Stimulated activated CD4-positive, alpha-beta T cell treated with anti-CD3 and anti-CD28 coated beads, Interleukin-1b, Interleukin-23, amount 100 ng/mL, for 1 hour (primary cell): ENCODE measurements at places on chromosomes 7 and 10.

GRCh38 chr10:88281592-88282347 is 301.3 kb downstream of the RNLS start:
- DNase-seq = no peak

DNA sequence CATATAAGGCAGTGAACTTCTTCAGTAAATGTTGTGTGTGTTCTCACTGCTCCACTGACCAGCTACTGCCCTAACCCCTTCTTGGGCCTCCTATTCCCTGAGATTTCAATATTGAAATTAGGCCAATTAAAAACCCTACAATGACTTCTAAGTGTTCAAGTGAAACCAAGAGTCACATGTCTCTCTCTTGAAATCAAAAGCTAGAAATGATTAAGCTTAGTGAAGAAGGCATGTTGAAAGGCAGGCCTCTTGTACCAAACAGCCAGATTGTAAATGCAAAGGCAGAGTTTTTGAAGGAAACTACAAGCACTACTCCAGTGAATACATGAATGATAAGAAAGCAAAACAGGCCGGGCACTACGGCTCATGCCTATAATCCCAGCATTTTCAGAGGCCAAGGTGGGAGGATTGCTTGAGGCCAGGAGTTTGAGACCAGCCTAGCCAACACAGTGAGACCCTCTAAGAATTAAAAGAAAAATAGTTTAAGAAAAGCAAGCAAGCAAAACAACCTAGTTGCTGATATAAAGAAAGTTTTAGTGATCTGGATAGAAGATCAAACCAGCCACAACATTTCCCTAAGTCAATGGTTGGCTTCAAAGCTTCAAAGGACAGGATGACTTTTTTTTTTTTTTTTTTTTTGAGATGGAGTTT is 22.3 kb downstream of the BRAF start:
- no peak for DNase-seq

DNA sequence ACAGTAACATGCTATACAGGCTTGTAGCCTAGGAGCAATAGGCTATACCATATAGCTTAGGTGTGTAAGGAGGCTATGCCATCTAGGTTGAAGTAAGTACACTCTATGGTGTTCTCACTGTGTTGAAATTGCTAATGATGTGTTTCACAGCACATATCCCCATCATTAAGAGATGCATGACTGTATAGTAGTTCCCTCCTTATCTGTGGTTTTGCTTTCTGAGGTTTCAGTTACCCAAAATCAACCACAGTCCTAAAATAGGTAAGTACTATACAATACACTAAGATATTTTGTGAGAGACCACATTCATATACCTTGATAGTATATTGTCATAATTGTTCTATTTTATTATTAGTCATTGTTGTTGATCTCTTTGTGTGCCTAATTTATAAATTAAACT is 12.7 kb downstream of the FZD1 start:
- no peak for DNase-seq

- no peak for DNase-seq
Measured at GRCh38 chr10:86472061-86472460, 49.5 kb downstream of the WAPL start.

- no peak for DNase-seq
Measured at GRCh38 chr7:151481650-151482505, 37.8 kb downstream of the RHEB start.

- DNase-seq = no peak
Measured at GRCh38 chr7:105011831-105012502, 2.0 kb upstream of the KMT2E start.

DNA sequence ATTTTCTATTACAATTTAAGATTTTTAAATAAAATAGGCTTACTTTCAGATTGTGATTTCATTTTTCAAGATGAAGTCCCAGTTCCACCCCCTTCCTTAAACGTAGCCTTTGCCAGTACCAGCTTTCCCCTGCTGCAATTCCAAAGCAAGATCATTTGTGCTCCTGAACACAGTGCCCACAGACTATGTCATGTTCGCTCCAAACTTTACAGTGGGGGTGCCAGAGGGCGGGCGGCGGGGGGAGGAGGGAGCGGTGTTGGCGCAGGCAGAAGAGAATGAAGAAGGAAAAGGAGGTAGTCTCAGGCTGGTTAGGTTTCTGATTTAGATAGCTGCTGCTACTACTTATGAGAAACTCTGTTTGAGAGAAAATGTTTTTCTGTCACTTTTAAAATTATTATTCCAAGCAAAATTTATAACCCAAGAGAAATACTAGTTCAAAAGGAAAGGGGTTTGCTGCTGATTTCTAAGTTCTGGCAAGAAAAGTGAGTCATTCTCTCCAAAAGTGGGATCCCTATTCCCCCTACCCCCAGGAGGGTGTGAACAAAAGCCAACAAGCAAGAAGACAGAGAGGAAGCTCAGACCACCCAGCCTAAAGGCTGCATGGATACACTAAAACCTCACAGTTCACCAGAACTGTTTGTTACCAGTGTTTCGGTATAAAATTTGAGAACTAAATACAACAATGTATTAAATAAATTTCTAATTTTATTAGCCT is 109.6 kb downstream of the SRPK2 start:
- DNase-seq = no peak

DNA sequence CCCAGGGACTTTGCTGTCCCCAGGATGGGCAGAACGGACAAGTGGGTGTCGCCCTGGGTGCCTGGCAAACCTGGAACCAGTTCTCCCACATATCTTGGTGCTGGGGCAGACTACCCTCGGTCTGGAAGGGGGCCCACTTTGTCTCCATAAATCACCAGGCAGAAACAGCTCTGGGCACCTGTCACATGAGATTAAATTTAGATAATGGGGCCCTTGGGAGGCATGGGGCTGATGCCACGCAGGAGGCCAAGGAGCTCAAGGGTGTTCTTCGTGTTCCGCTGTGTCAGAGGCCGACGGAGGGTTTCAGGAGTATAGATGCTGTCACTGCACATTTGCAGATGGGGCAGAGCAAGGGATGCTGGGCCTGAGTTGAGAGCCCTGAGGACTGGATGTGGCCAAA is 72.7 kb downstream of the TMEM130 start:
- no peak for DNase-seq

GRCh38 chr7:79977481-79977880 is 157.2 kb upstream of the GNAI1 start:
- no peak for DNase-seq
